ENCODE measurements at places on chromosomes 1 and 21.

DNA sequence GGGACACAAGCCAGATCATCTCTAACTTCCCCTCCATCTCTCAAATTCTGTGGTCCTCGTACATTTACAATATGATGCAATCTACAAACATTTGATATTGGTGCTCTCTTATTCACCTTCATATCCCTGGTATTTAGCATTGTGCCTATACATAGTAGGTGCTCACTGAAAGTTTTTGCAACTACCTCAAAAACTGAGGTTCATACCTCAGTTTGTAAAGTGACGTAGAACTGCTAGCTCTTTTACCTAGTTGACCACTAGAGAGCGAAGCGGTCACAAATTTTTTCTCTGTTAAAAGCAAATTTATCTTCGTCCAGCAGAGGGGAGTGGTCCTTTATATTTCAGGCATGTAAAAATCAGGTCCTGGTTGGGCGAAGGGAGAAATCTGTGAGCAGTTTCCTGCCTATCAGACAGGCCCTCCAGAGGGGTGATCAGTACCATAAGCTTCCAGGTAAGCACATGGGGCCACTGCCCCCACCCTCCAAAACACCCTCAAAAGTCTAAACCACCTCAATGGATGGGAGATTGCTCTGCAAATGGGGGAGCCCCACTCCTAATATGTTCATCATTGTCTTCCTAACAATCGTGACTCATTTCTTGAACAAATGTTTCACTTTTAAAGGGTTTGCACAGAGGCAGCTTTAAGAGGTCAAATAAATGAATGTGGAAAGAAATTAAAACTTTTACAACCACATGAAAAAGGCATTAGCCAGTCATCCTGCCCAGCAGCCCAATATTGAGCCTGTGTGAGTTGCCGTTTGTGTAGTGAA is 10.6 kb upstream of the HLCS start:
- no peak for DNase-seq

- no peak for DNase-seq
Measured at GRCh38 chr1:218383681-218384080, 38.5 kb downstream of the TGFB2 start.

GRCh38 chr1:1407636-1408318 is 684 bp upstream of the MRPL20 start:
- DNase-seq, result no peak

DNA sequence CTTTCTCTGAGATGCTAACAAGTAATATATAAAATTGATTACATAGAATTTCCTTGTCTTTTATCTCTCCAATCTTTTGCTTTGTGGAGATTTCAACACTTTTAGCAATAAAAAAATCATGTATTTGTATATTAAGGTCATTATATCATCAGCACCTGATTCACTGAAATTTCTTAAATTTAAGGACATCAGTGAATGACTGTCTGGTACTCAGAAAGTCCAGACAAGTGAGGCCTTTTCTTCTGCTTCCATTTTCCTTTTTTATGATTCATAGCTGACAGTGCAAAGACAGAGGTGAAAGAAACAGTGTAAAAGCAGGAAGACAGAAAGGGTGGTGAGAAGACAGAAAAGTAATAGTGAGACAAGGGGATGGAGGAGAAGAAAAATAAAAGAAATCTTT is 54.6 kb downstream of the FASLG start:
- no peak for DNase-seq

DNA sequence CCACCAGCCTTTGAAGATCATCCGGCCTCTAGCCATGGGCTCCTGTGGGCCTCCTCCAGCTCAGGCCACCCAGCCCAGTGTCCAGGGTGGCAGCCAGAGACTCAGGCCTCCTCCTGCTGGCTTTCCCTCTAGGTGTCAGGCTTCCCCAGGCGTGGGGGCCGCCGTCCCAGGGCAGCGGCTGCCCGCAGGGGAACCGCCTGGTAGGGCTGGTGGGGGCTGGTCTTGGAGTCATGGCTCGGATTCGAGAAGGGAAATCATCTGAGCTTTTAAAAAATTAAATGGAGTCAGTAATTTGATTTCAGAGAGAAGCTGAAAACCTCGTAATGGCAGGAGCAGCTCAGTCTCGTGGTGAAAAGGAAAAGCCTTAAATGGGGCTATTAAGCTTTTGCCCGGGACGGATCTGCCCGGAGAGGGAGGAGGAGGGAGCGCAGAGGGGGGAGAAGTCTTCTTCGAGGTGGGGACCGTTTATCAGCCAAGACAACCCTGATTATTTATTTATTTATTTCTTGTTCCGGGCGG is 66.4 kb upstream of the TARDBP start:
- DNase-seq, result no peak

DNA sequence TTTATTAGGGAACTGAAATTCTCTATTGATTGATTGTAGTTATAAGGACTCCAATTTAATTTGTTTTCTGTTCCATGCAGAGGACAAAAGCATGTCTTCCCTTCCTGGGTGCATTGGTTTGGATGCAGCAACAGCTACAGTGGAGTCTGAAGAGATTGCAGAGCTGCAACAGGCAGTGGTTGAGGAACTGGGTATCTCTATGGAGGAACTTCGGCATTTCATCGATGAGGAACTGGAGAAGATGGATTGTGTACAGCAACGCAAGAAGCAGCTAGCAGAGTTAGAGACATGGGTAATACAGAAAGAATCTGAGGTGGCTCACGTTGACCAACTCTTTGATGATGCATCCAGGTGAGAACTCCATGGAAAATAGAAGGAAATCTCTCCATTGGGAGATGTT is 1.5 kb downstream of the SETDB1 start:
- DNase-seq, result no peak

- no peak for DNase-seq
Measured at GRCh38 chr1:36863061-36863460, 171.3 kb downstream of the GRIK3 start.

GRCh38 chr1:101376121-101377083 is 139.6 kb downstream of the S1PR1 start:
- DNase-seq, result no peak

DNA sequence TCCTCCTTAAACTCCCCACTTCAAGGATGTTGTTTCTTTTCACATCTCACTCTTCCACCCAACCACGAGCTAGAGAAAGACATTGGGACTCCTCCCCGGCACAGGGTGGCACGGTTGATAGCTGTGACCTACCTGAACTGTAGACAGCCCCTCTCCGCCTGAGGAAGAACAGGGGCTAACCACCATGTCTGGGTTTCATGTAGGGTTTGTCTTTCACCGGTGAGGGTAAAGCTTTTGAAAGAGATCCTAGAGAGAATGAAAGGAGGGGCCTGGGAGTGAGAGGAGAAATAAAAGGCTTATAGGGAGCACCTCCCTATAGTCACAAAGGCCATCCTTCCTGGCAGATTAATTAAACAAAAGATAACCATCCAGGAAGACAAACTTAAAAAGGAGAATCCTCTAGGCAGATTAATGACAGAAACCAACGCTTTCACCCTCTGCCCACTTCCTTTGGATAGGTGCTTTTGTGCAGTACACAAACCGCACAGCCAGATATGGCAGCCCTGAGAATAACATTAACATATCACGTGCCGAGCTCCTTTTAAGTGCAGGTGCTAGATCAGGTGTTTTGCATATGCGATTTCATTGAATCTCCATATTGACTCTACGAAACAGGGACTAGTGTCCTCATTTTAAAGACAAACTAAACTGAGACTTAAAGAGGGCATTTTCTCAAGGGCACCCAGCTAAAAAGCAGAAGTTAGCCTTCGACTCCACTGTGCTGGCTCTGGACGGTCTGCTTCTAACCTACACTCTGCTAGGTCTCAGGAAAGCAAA is 178.1 kb upstream of the RUNX1 start:
- DNase-seq, result no peak
